Epithelial cell of umbilical artery (primary cell): ENCODE measurements at places on chromosomes 4 and X. TPM values are rescaled to one million over a fixed set of nuclear protein-coding genes. Genes with fewer than 3 reads are reported as not detected.

POU3F4 gene
- not detected in 2 replicates for total RNA-seq

MAGEA8 gene
- not detected in 2 replicates for total RNA-seq

SMIM10L2A gene
- 0.30 and 0.32 TPM in 2 replicates for total RNA-seq

STOX2 gene
- total RNA-seq, result under 0.01 TPM in 2 replicates

PCDH11X gene
- 0.32 TPM in 1 of 2 replicates, not detected in the other for total RNA-seq

IQCM gene
- not detected in 2 replicates for total RNA-seq

GRPR gene
- total RNA-seq, result not detected in 2 replicates

BCAP31 gene
- total RNA-seq, result 331 and 335 TPM in 2 replicates

CITED1 gene
- not detected in 2 replicates for total RNA-seq

SLITRK2 gene
- total RNA-seq, result not detected in 2 replicates

SRPX2 gene
- 76.4 and 97.8 TPM in 2 replicates for total RNA-seq

ADAM29 gene
- total RNA-seq, result not detected in 2 replicates

ARR3 gene
- total RNA-seq, result not detected in 2 replicates

CTAG1B gene
- total RNA-seq, result not detected in 2 replicates

GPR143 gene
- 4.6 and 5.5 TPM in 2 replicates for total RNA-seq

TKTL1 gene
- not detected in 2 replicates for total RNA-seq

SULT1B1 gene
- 57.5 and 59.4 TPM in 2 replicates for total RNA-seq

GPR50 gene
- total RNA-seq, result not detected in 2 replicates

POLA1 gene
- 16.2 and 18.5 TPM in 2 replicates for total RNA-seq

CDX4 gene
- total RNA-seq, result not detected in 2 replicates

WDFY3 gene
- total RNA-seq, result 72.6 and 78.0 TPM in 2 replicates

MAGEB16 gene
- not detected in 2 replicates for total RNA-seq

HOPX gene
- 32.8 and 33.9 TPM in 2 replicates for total RNA-seq

L1CAM gene
- total RNA-seq, result not detected in 2 replicates

ALG13 gene
- 37.4 and 39.1 TPM in 2 replicates for total RNA-seq

PFKFB1 gene
- under 0.01 TPM in 1 of 2 replicates, not detected in the other for total RNA-seq

ASB9 gene
- total RNA-seq, result 25.1 and 33.5 TPM in 2 replicates
